ENCODE measurements at places on chromosomes 1 and 21.

DNA sequence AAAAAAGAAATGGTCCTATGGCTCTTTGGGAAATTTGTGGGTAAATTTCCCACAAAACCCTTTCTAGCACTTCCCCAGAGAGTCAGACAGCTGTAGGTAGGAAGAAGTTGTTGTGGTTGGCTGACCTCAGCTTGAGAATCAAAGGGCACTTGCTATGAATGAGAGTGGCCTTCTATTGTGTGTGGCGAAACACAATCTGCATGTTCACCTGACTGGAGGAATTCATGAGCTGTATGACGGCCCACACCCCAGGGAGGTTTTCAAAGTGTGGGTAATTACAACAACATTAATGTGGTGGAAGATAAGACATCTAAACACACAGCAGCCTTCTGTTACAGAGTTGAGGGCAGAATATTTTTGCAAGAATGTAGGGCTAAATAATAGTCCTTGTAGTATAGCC is 38.8 kb downstream of the NGF start:
- no peak for DNase-seq

DNA sequence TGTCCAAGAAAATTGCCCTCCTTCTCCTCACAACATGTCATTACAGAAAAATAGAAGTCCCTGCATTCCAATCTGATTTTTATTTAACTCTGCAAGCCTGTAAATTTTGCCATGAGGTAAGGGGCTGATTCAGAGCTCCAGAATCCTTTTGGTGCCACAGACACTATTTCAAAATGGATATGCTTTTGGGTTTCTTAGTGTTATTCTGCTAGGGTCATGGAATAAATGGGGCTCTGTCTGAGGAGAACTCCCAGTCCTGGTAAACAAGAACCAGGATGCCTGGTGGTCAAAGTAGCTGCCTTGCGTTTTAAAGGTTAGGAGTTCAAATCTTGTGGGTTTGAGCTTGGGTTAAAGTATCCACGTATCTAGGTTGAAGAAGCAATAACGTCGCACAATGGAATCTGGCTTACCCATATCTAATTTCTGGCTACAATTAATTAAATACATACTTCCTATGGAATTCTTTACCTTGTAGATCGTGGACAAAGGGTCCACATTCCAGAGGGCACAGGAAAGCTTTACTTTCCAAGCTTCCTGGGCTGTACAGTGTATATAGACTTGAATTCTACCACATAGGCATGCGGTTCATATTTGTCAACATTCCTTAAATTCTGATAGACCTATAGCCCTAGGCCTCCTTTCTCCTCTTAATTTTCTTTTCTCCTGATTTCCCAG is 98.0 kb upstream of the CDC42BPA start:
- DNase-seq: no peak

DNA sequence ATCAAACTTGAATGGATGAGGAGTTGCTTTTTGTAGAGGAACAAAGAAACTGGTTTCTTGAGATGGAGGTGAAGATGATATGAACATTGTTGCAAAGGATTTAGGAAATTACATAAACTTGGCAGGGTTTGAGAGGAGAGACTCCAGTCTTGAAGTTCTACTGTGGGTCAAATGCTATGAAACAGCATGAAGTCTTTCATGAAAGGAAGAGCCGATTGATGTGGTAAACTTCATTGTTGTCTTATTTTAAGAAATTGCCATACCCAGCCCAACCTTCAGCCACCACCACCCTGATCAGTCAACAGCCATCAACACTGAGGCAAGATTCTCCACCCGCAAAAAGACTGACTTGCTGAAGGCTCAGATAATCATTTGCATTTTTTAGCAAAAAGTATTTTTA is 52.2 kb downstream of the SIPA1L2 start:
- DNase-seq: no peak

GRCh38 chr1:164699815-164700491 is 141.0 kb downstream of the PBX1 start:
- DNase-seq: no peak

- no peak for DNase-seq
Observed at GRCh38 chr1:232393010-232393409, 236.9 kb downstream of the SIPA1L2 start.

GRCh38 chr1:232440325-232441035 is 189.5 kb downstream of the SIPA1L2 start:
- DNase-seq: no peak
